ENCODE measurements at places on chromosomes 16 and 17.
A peak's percentile ranks its signal among the peaks of the same experiment; 100 is the strongest.

DNA sequence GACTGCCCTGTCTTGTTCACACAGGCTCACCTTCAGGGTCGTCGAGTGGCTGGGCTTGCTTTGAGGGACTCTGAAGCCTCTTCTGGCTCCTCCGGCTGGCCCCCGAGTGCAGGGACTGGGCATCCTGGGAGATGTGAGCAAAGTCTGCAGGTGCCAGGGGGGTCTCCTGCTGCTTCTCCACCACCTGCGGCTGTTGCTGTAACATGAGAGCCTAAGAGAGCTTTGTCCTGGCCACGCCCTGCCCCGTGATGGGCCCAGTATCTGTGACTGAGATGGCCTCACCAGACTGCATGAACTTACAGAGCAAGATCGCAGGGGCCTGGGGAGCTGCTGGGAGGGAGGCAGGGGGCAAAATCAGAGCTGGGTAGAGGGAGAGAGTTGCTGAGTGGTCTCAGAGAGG is 12.5 kb downstream of the ERN2 start:
- DNase-seq = no peak

GRCh38 chr17:61211236-61211635 is 188.4 kb upstream of the TBX2 start:
- DNase-seq = no peak

DNA sequence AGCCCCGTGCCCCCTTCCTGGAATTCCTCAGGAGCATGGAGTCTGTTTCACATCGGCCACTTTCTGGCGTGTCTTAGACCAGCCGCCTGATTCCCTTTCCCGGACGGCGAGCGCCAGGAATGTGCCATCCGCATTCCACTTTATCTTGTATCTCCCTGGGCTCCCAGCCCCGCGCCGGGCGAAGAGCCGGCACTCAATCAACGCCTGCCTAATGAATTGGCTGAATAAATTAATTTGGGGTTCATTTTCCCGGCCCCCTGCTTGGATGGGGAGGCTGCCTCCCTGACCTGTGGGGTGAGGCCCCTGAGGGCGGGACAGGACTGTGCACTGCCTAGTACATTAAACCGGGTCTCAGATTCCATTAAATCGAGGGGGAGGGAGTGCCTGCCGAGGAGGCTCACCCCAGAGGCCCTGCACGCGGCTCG is 282.3 kb upstream of the TNRC6C start:
- no peak for DNase-seq

DNA sequence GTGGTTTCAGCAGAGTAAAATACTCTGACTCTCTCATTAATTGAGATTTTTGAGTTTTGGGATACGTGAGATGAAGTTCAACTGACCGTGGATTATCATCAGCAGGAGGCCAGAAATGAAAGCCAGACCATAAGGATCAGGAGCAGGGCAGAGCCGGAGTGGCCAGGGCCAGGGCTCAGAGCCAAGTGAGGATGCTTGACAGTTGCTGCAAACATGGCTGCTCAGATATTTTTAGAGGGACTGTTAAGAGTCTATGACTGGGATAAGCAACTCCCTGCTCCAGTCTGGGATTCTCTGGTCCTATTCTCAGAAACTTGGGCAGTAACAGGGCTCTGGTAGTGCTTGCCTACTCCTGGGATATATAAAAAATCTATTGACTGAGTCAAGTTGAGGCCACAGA is 17.6 kb upstream of the CDH13 start:
- DNase-seq = no peak

DNA sequence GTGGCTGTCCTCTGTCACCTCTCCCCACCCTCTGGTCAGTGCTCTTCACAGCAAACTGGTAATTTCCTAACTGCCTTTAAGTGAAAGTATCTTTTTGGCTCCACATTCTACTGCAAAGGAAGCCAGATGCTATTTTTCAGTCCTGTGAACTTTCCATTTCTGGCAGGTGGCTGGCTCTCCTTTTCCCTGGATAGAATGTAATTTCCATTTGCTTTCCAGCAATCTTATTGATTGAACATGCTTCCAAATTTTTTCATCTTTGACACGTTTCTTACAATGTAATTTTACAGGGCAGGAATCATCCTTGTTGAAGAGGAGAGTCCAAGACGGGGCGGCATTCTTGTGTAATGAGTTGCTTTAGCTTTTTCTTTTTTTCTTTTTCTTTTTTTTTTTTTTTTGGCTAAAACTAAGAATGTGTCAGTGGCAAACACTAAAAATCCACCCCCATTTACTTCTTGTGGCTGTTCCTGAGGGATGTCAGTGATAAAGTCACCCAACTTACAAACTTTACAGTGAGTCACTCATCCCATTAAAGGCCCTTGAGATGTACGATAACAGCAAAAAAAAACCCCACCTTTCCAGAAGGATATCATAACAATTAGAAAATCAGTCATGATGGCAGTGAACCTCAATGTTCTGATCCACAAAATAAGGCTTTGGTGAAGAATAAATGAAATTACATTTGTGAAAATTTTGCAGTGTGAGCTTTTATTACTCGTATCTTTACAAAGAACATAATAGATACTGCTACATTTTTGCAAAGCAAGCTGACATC is 29.4 kb upstream of the PRKCA start:
- DNase-seq = no peak

GRCh38 chr16:27838536-27839175 is 224.9 kb downstream of the GSG1L start:
- no peak for DNase-seq

DNA sequence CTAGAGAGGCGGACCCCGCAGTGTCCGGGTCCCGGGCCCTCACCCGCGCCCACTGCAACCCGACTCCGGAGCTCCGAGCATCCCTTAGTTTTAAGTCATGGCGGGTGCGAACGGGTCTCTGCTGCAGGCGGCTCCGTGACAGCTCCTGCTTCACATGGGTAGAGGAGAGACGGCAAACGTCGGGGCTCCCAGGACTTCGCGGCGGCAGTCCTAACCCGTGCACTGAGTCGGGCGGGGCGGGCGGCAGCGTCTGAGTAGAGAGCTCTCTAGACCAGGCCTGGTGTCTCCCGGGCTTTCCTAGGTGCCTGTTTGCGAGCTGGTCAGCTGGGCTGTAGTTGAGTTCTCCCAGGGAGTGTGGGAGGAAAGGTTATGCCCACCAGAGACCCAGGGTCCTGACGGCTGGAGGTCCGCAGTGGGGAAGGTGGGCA is 345 bp downstream of the TSC2 start:
- no peak for DNase-seq

DNA sequence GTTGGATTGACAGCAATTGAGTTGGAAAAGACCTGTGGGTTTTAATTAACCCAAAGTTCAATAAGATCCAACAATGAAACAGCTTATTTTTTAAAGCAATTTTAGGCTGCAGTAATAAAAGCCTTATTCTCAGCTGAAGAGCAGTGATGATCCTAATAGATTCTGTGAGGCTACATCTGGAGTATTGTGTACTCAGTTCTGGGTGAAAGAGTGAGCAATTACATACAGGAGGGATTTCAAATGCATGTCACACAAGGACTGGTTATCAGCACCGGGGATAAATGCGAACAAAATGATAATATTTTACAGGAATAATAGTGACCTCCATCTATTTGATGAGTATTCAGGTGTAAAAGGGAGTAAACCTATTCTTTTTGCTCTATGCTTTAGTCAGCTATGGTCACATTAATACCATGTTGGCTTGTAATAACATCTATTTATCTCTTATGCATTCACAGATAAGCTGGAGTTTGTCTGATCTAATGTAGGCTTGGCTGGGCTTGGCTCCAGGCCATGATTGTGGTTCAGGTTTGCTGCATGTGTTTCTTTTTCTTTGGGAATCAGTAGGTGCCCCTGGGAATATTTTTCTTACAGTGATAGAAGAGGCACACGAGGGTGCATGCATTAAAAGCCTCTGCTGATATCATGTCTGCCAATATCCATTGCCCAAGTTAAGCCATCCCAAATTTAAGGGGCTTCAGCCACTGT is 22.2 kb upstream of the TOX3 start:
- no peak for DNase-seq

- DNase-seq = no peak
These were observed 94.2 kb downstream of the KATNIP start for GRCh38 chr16:27644165-27644564.

DNA sequence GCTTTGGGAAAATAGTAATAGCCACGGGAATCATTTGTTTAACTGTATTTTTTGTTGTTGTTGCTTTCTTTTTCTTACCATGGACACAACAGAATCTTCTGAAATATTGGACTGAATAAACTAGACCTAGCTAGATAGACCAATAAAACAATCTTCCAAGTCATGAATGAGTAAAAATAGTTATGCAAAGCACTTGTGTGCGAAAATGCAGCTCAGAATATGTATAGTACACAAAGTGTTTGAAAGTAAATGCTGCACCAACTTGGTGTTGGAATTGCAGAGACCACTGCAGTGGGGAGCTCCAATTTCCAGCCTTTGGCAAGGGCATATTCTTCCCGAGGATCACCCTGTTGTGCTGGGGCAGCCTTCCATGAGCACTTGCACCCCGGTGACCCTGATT is 68.0 kb downstream of the AATF start:
- DNase-seq = no peak

- no peak for DNase-seq
These were observed 106.4 kb downstream of the YPEL2 start for GRCh38 chr17:59437791-59438281.

DNA sequence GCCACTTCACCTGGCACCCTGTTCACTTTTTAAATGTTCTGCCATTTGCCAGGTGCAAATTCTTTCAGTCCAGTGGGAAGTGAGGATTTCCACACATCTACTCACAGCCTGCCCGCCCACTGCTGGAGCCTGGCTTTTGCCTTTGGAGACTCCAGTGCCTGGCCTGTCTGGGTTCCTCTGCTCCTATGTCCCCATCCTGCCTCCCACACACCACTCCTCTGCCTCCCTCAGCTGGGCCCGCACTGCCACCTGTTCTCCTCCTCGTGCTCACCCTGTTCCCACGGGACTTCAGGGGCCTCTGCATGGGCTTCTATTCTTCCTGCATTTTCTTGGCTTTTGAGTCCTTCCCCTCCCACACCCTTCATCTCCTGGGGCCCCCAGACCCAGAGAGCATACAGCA is 7.9 kb upstream of the NDRG4 start:
- no peak for DNase-seq

DNA sequence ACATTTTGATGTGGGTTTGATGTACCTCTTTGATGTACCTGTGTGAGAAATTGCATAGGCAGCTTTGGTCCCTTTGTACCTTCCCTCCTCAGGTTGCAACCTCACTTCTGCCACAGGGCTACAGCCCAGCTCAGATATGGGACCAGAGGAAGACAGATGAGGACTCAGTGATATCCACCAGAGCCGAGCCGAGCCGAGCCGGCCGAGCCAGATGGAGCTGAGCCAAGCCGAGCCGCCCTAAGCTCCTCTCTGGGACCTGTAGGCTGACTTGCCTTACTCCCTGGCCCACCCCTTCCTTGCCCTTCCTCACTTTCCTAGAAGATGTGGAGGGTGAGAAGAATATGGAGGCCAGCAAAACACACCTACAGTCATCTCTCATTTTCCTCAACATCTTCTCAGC is 3.8 kb downstream of the HEATR9 start:
- no peak for DNase-seq

DNA sequence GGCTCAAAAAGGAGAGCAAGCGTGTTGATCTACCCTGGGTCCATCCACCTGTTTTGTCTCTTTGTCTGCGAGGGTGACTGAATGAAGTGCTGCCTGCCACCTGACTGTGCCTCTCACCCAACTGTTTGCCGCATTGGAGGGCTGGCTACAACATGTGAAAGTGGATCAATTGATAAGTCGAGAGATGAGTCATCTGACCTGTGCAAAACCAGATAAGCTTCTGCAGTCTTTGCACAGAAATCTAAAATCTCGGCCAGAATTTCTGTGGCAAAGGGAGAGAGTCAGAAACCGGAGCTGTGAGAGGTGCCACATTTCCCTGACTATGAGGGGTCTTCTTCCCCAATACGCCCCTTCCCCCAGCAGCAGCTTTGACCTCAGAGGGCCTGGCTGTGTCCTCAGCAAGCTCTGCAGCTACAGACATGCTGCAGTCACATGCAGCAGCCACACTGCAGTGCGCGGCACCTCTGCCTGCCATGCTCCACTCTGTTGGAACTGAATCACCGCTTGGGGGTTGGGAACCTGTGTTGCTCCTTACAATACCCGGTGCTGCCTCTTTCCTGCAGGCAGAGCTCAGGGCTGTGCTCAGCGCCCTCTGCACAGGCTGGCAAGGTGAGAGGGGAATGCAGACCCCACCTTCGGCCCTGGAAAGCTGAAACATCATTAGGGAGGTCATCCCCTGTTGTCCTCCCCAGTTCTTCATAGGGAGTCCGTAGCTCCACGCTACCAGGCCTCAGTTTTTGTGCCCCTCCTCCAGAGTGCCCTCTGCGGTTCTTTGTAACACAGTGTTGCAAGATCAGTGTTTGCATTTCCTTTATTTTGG is 16.2 kb upstream of the HAS3 start:
- peak; percentile 51 for DNase-seq

- no peak for DNase-seq
These were observed 2.0 kb upstream of the TMEM92 start for GRCh38 chr17:50272246-50272645.

- DNase-seq = no peak
These were observed 1.9 kb downstream of the TBX2 start for GRCh38 chr17:61401389-61402072.

DNA sequence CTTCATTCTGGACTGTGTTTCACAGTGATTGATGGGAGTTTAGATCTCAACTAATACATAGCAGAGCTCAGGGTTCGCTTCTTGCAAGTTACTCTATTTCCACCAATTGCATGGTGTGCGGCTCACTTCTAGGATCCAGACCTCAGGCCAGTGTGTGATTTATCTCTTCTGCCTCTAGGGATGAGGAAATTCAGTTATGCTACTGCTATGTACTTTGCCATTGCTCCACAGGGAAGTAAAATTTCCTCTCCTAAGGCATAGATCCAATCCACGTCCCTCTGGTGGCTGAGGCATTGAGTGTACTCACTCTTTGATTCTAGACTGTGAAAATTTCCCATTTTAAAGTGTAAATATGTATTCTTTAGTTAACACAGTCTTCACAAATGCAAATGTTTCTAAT is 214.1 kb downstream of the HS3ST3B1 start:
- no peak for DNase-seq

- no peak for DNase-seq
These were observed 355.4 kb upstream of the SOX9 start for GRCh38 chr17:71765437-71765836.

- no peak for DNase-seq
These were observed 107.8 kb upstream of the PSMD7 start for GRCh38 chr16:74188856-74189255.

DNA sequence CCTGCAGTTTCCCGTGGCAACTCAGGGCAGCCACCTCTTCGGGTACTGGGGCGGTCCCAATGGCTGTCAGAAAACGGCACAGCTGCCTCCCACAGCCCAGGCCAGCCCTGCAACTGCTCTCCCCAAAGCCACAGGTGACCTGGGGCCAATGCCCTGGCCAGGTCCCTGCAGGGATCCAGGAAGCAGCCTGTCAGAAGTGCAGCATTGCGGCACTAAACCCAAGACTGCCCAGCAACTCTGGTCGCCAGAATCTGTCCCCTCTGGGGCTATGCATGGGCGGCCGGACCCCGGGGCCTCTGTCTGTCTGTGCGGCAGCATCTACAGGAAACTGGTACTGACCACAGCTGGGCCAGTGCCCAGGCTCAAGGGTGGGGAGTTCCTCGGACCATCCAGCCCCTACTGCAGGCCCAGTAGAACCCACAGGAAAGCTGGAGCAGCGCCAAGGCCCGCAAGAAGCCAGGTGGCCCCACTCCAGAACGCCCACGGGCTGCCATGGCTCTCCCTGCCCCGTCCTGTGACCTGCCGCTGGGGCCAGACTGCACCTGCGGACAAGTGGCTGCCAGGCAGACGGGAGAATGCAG is 5.5 kb downstream of the CYBC1 start:
- no peak for DNase-seq

GRCh38 chr16:88974080-88974915 is 2.7 kb downstream of the CBFA2T3 start:
- no peak for DNase-seq
